Neural progenitor cell (in vitro differentiated cells): ENCODE measurements at places on chromosomes 1 and 21.

DNA sequence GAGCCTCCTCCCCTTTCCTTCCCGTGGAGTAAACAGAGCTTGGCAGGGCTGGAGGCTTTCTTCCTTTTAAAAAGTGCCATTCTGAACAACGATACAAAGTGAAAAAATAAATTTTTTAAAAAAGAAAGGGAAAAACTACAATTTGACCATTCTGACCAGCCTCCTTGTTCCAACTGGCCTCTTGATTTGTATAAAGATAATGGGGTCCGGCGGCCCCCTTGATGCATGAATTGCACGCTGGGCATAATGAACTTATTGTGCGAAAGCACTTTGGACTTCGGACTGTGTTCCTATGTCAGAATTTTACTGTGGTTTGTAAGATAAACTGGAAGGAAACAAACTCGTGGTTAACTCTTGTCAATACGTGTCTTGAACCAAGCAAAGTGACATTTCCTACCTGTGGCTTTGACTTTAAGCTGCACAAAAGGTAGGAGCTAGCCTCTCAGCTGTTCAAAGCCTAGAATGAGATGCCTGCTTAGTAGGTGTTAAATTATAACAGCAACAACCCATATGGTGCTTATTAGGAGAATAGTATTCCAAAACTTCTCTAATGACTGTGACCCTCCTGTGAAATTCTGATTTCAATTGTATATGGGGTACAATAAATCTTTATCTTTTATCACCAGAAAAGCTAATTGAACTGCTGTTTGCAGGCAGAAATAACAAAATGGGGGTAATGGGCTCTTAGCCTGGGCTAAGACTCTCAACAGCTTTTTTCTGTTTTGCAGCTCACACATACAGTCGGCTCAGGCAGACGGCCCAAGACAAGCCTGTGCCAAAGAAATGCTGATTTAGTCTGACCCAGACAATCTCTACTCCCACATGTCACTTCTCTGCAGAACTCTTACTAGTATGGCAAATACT lies 9.3 kb downstream of the IRF2BP2 start:
- no peak for DNase-seq

- no peak for DNase-seq
Measured at GRCh38 chr1:112836642-112837041, 119.4 kb downstream of the SLC16A1 start.

GRCh38 chr1:40870135-40870728 lies 8.1 kb upstream of the CITED4 start:
- no peak for DNase-seq

GRCh38 chr1:173148971-173149370 lies 58.2 kb downstream of the TNFSF4 start:
- no peak for DNase-seq

GRCh38 chr1:154846565-154847442 lies 23.3 kb downstream of the KCNN3 start:
- DNase-seq: no peak
